HTR-8/SVneo (cell line): ENCODE measurements at places on chromosomes 13 and 19.

DNA sequence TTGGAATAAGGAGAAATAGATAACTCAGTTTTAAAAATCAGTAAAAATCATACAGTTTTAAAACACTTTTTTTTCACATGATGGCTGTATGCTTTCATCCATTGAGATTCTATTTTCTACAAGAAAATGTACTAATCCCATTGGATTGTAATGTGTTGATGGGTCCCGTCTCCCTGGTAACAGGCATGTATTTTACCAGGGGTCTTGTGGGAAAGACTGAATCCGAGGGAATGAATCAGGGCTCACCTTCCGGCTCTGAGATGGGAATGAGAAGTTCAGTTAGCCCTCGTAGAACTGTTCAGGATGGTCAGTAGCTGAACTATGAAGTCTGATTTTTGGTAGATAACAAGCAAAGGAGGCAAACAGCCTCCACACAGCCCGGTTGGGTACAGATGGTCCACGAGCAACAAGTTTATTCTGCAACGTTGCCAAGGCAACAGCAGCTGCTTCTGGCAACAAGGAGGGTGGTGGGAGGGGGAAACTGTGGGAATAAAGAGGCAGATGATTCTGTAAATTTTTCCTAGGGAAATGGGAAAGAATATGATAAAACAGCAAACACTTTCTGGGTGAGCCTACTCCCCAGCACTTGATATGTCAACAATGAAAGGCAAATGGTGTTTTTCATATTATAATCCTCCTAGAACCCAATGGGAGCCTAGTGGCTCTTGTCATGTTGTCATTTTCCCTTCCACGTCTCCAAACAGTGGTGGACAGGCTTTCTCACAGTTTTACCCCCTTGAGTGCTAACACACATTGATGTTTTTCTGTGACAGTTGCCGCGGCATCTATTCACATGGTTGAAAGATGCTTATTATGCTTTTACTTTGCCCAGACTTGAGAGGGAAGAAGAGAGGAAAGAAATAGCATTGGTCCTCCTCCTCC lies 12.4 kb upstream of the SIAH3 start:
- DNase-seq: no peak

GRCh38 chr13:51249770-51250741 lies 27.9 kb downstream of the FAM124A start:
- no peak for DNase-seq

GRCh38 chr19:14103310-14103709 lies 12.8 kb upstream of the SAMD1 start:
- no peak for DNase-seq

DNA sequence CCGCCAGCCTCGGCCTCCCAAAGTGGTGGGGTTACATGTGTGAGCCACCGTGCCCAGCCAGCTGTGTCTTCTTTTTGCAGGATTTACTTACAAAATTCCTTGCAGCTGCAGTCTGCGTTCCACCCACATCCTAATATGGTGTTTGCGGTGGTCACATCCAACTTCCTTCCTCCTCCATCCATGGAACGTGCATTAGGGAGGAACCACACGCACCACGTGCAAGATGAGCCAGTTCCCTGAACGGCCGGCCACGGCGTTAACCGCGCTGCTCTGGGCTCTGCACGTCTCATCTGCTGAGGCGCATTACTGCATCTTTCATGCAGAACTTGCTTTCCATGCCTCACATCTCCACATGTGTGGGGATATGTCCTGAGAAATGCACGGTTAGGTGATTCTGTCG lies 13.0 kb upstream of the SIGLEC11 start:
- no peak for DNase-seq

- no peak for DNase-seq
Observed at GRCh38 chr19:21908066-21908465, 72.1 kb upstream of the ZNF43 start.

GRCh38 chr13:47865883-47866282 lies 135.2 kb downstream of the SUCLA2 start:
- no peak for DNase-seq

DNA sequence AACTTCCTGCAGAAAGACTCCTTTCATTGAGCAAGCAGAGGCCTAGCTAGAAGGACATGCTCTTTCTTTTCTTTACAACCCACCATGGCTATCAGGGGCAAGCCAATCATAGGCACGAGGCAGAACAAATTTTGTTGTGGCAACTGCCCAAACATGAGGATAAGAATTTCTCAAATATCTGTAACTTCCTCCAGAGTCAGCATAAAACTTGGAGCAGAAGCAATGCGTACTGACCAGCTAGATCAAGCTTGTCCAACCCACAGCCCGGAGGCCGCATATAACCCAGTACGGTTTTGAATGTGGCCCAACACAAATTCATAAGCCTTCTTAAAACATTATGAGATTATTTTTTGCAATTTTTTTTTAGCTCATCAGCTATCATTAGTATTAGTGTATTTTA lies 87.0 kb upstream of the SOX21 start:
- no peak for DNase-seq

DNA sequence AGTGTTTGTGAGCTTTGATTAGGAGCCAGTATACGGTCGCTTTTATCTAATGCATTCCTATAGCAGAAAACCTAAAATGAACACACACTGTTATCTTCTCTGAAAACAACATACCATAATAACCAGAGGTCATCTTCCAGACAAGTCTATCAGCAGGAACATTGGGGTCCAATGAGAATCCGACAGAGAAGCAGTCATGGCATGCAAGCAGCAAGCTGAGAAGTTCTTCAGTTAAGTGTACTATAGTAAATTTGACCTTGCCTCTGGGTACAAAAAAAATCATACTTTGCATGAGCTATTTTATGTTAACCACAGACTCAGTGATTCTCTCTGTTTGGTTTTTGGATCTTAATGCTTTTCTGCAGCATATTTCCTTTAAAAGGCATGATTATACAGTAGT lies 1505.1 kb downstream of the PCDH9 start:
- DNase-seq: no peak

- no peak for DNase-seq
Observed at GRCh38 chr13:74683411-74683810, 549.2 kb upstream of the KLF12 start.

GRCh38 chr13:30844548-30845296 lies 61.3 kb upstream of the MEDAG start:
- no peak for DNase-seq

GRCh38 chr13:48493066-48493765 lies 39.7 kb downstream of the RCBTB2 start:
- DNase-seq: no peak

DNA sequence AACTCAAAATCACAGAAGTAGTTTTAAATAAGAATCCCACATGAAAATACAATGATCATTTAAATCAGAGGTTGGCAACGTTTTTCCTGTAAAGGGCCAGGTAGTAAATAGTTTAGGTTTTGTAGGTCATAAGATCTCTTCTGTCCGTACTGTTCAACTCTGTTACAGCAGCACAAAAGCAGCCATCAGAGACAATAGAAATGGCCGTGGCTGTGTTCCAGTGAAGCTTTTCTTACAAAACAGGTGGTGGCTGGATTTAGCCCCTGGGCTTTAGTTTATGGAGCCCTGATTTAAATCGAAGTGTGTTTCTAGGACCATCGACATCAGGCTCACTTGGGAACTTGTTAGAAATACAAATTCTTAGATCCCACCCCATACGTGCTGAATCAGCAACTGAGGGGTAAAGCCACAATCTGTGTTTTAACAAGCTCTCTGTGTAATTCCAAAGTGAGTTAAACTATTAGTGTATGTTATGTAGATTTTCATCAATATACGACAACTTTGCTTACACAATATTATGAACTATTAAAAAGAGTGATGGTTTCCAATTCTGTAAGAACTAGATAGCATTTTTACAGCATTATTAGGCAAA lies 54.8 kb upstream of the MIR17HG start:
- no peak for DNase-seq

DNA sequence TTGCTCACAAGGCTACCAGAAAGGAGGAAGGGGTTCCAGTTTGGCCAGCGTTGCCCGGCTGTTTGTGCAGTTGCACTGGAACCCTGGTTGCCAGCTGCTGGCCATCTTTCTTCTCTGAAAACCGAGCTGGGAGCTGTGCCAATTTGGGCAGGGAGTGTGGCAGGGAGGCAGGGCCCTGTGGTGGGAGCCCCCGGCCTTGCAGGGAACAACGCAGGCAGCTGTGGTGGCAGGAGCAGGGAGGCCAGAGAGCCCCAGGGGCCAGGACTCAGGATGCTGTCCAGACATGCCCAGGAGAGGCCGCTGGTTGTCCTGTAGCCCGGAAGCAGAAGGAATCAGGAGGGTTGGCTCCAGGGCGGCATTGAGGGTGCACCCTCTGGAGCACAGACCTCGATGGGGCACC lies 4.8 kb downstream of the KMT5C start:
- DNase-seq: no peak

GRCh38 chr19:18366021-18366435 lies 19.9 kb upstream of the GDF15 start:
- no peak for DNase-seq

- DNase-seq: no peak
Observed at GRCh38 chr13:81577601-81578195, 1236.8 kb upstream of the SPRY2 start.
